Natural killer cell treated with Interleukin-12 subunit alpha and Interleukin-12 subunit beta and Interleukin-15 and Interleukin-18, amount 100 ng/mL, for 72 hours (primary cell): ENCODE measurements at places on chromosomes 3 and 15.

DNA sequence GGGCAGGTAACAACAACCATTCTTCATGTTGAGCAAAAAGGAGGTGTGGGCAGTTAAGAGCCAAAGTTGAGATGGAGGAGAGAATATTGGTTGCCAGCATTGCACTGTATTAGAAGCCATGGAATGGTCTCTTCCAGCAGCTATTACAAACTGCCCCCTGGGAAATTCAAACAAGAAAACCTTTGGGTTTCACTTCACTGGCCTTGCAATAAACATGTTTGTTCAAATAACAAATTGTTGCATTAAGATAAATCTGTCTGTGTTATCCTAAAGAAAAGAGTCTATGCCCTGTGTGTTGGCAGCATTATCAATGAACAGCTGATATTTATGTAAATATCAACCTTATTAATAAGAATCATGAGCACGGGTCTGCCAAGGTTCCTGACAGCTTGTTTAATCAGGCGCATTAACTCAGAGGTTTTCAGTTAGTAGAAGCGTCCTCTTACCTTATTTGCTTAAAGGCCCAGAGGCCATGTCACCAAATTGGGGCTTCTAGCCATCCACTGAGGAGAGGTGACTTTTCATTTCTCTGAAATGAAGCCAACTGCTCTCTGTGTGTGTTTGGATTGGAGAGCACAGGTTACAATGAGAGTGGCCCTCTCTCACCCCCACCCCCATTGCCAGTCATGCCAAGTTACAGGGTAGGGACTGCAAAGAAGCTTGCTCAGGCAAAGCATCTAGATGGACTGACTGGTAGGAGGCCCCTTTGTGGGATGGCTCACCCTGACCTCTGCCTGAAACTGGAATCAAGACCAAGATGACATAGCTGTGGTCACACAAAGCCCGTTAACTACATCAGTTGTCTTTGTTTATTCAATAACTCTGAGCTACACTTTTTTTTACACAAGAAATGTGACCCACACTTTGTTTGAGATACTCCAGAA, 10.5 kb downstream of the FILIP1L start:
- no peak overlapping the region for H3K4me3 ChIP-seq
- no peaks in the 10 kb centered on the region for H3K27me3 ChIP-seq
- peak overlapping the region; percentile 92 for H3K27ac ChIP-seq
- H3K4me1 ChIP-seq = peaks cover 28% of the 10 kb centered on the region

DNA sequence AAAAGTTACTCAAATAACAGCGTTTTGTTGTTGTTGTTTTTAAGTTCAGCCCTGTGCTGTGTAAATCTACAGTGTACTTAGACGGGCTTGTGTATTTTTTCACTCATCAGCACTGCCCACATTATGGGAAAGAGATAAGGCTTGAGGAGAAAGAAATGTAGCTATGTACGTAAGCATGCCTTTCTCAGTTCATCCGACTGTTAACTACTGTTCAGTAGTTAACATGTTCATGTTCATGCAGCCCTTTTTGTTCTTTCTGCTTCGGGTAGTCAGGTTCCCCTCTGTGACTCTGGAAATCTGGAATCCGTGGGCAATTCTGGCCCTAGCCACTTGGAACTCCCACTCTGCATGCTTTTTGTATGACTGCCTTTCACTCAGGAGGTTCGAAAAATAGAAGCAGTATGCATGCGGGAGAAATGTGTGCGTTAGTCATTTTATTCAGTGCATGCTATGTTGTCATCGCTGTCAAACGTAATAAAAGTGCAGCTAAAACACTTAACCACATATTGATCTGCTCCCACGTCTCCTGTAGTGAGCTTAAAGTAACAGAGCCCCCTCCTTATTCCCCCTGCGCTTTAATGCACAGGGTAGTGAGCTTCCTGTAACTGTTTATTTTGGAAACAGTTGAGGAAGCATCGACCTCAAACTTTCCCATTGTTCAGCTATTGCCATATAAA, 283.1 kb upstream of the NR2F2 start:
- no peak overlapping the region for H3K4me3 ChIP-seq
- peaks cover 46% of the 10 kb centered on the region for H3K27me3 ChIP-seq
- H3K27ac ChIP-seq = no peak overlapping the region
- no peaks in the 10 kb centered on the region for H3K36me3 ChIP-seq
- peaks cover 7% of the 10 kb centered on the region for H3K4me1 ChIP-seq

DNA sequence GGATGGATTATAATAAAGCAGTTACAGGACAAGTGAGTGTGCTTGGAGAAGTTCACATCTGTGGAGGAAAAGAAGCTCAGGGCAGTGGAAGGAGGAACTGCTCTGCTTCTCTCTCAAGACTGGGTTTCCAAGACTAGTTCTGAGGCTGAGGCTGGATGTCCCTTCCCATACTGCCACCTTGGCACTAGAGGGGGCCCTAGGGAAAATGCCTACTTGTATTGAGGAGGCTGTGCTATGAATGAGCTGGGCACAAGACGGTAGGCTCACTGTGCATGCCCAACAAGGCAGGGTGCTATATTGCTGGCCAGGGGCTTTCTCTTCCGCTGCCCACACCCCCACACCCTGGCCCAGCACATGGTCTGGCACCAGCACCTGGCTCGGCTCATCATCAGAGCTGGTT, 65.2 kb downstream of the SLCO2A1 start:
- no peak overlapping the region for H3K4me3 ChIP-seq
- peaks cover 4% of the 10 kb centered on the region for H3K4me1 ChIP-seq
- H3K36me3 ChIP-seq = no peaks in the 10 kb centered on the region
- no peak for DNase-seq

GRCh38 chr3:187131981-187132380, 7.3 kb downstream of the RPL39L start:
- peaks cover 27% of the 10 kb centered on the region for H3K36me3 ChIP-seq
- peaks cover 37% of the 10 kb centered on the region for H3K4me1 ChIP-seq

DNA sequence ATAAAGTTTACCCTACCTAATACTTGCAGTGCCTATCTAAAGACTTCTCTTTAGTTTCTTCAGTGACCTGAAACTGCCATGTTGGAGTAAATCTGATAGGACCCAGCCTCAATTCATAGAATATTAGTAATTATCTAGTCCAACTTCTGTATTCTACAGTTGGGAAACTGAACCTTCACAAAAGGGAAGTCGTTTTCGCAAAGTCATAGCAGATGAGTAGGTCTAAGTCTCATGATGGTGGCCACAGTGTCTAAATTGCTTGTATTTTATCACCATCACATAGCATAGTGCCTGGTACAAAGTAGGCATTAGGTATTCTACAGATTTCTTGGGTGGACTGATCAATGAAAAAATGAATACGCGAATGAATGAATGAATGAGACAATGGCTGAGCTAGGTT, 8.4 kb downstream of the GMNC start:
- H3K27ac ChIP-seq = no peak overlapping the region
- no peaks in the 10 kb centered on the region for H3K27me3 ChIP-seq
- H3K4me1 ChIP-seq = no peaks in the 10 kb centered on the region
- DNase-seq = no peak

- H3K4me3 ChIP-seq = no peak overlapping the region
- H3K27ac ChIP-seq = no peak overlapping the region
- no peaks in the 10 kb centered on the region for H3K4me1 ChIP-seq
- no peaks in the 10 kb centered on the region for H3K27me3 ChIP-seq
- no peak for DNase-seq
- no peaks in the 10 kb centered on the region for H3K36me3 ChIP-seq
Measured at GRCh38 chr15:85825719-85826118, 31.0 kb upstream of the KLHL25 start.

- H3K4me1 ChIP-seq = peaks cover 30% of the 10 kb centered on the region
- no peak overlapping the region for H3K4me3 ChIP-seq
- no peak for DNase-seq
- no peaks in the 10 kb centered on the region for H3K36me3 ChIP-seq
- peaks cover under 1% of the 10 kb centered on the region for H3K27me3 ChIP-seq
Measured at GRCh38 chr3:195752546-195753331, 32.0 kb downstream of the MUC20 start.

- no peak for DNase-seq
- H3K27ac ChIP-seq = no peak overlapping the region
- H3K4me3 ChIP-seq = no peak overlapping the region
- no peaks in the 10 kb centered on the region for H3K36me3 ChIP-seq
- H3K27me3 ChIP-seq = no peaks in the 10 kb centered on the region
Measured at GRCh38 chr3:60178931-60179653, 1072.2 kb downstream of the FHIT start.

DNA sequence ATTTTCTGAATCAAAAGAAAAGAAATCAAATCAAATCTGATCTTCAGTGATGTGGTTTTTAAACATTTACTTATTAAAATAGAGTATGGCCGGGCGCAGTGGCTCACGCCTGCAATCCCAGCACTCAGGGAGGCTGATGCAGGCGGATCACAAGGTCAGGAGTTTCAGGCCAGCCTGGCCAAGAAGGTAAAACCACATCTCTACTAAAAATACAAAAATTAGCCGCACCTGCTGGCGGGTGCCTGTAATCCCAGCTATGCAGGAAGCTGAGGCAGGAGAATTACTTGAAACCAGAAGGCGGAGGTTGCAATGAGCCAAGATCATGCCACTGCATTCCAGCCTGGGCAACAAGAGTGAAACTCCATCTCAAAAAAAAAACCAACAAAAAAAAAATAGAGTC, 169.1 kb downstream of the ULK4 start:
- no peak overlapping the region for H3K27ac ChIP-seq
- H3K4me1 ChIP-seq = no peaks in the 10 kb centered on the region
- H3K36me3 ChIP-seq = no peaks in the 10 kb centered on the region
- no peak for DNase-seq
- no peaks in the 10 kb centered on the region for H3K27me3 ChIP-seq

DNA sequence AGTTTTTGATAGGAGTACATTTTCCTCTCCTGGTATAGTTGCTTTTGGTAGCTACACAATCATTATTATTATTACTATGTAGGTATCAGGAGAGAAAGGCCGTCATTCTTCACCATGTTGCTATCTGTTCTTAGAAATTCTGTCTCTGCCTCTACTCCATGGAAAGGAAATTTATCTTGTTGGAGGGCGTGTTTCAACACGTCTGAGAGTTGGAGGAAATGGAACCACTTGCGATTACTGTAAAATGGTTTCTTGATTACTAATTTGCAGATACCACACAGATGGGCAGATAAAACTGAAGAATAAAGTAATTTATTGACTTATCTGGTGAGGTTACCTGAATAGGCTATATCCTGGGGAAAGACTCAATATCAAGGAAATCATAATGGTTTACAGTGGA, 488.4 kb downstream of the NR2F2 start:
- H3K4me3 ChIP-seq = no peak overlapping the region
- no peaks in the 10 kb centered on the region for H3K36me3 ChIP-seq
- no peaks in the 10 kb centered on the region for H3K4me1 ChIP-seq
- no peak overlapping the region for H3K27ac ChIP-seq

- peak; percentile 87 for DNase-seq
- H3K27me3 ChIP-seq = no peaks in the 10 kb centered on the region
- peak within 1 kb of the TSS; percentile 96 for H3K4me3 ChIP-seq
- H3K36me3 ChIP-seq = peaks cover 6% of the 10 kb centered on the region
- peaks cover 43% of the 10 kb centered on the region for H3K4me1 ChIP-seq
- peak within 1 kb of the TSS; percentile 93 for H3K27ac ChIP-seq
Measured at GRCh38 chr15:84748274-84749110, at the start of gene ZNF592. TSS of gene ZNF592 (plus strand) at chr15:84748592. CDS start at chr15:84782676, 34,084 bp downstream.

DNA sequence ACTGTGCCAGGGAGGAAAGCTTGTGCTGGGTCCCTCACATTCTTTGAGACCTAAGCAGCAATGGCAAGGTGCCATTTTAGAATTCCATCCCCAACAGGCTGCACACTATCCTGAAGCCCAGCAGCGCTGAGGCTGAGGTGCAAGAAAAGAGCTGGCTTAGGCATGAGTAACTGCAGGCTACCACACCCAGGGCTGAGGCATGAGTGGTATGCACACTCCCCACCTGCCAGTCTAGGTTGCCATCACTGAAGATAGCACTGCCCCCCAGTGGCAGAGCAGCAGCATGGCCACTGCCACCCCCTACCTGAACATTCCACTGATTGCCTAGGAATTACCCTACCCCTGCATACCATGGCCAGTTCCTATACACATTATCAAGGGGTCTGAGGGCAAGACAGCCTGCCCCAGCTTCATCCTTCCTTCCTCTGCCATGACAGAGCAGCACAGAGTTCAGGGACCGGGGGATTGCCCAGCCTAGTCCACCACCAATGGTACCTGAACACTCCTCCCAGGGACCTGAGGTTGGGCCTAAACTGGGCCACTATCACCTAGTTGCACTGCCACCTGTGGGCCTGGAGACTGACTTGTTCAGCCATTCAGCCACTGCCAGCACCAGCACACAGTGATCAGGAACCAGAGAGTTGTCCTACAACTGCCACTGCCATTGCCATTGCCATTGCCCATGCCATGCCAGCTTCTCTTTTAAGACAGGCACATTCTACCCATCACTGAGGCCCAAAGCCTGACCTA, 129.8 kb downstream of the SATB1 start:
- DNase-seq = no peak
- peaks cover 23% of the 10 kb centered on the region for H3K27me3 ChIP-seq
- no peak overlapping the region for H3K27ac ChIP-seq
- H3K4me3 ChIP-seq = no peak overlapping the region

GRCh38 chr3:15099364-15100098, 583 bp upstream of the RBSN start:
- H3K4me1 ChIP-seq = peaks cover 19% of the 10 kb centered on the region
- H3K27me3 ChIP-seq = peaks cover 2% of the 10 kb centered on the region
- H3K27ac ChIP-seq = peak overlapping the region; percentile 87
- H3K4me3 ChIP-seq = peak overlapping the region; percentile 93
- H3K36me3 ChIP-seq = peaks cover 10% of the 10 kb centered on the region

DNA sequence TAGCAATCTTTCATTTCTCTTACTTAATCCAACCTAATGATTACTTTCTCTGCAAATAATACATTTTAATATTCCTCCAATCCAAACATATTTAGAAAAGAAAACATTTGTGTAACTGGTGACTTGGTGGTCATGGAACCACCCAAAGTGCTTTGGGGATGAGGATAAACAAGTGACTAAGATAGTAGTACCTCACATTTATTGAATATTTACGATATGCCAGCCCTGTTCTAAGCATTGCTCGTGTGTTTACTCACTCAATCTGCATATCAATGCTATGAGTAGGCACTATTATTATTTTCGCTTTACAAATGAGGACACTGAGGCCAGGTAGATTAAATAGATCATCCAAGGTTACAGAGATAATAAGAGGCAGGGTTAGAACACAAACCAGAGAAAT, 189.5 kb downstream of the SHOX2 start:
- H3K27me3 ChIP-seq = peaks cover 5% of the 10 kb centered on the region
- DNase-seq = no peak
- no peak overlapping the region for H3K4me3 ChIP-seq
- H3K4me1 ChIP-seq = no peaks in the 10 kb centered on the region

- DNase-seq = no peak
- H3K27me3 ChIP-seq = peaks cover 16% of the 10 kb centered on the region
- H3K4me3 ChIP-seq = no peak overlapping the region
- no peaks in the 10 kb centered on the region for H3K4me1 ChIP-seq
- no peaks in the 10 kb centered on the region for H3K36me3 ChIP-seq
Measured at GRCh38 chr3:42419563-42419962, 9.2 kb upstream of the LYZL4 start.
